ENCODE measurements at places on chromosomes 12 and 14.

GRCh38 chr12:108884116-108885012, 4.5 kb downstream of the DAO start:
- no peak for DNase-seq

DNA sequence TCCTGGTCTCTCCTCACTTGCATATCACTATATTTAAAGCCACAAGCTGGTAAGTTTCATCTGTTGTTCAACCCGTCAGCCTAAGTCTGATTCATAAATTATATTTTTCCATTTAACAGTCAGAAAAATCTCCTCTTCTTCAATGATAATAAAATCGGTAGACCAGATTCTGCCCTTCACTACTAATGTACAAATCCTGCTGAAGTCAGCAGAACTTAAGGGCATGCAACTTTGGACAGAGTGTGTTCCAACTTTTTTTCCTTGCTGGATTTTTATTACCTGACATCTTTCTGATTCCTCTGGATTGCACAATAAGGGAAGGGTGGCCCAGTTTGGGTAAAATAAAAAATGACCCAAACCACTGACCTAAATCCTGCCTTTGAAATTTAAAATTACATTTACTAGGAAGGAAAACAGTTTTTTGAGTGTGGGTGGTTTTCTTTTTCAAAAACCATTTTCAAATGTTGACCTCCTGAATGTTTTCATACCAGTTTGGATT, 125.4 kb upstream of the DIO2 start:
- no peak for DNase-seq

- no peak for DNase-seq
Observed at GRCh38 chr14:31457665-31458659, 656 bp upstream of the DTD2 start.

GRCh38 chr12:53484686-53485575, 14.3 kb downstream of the MAP3K12 start:
- DNase-seq = no peak

DNA sequence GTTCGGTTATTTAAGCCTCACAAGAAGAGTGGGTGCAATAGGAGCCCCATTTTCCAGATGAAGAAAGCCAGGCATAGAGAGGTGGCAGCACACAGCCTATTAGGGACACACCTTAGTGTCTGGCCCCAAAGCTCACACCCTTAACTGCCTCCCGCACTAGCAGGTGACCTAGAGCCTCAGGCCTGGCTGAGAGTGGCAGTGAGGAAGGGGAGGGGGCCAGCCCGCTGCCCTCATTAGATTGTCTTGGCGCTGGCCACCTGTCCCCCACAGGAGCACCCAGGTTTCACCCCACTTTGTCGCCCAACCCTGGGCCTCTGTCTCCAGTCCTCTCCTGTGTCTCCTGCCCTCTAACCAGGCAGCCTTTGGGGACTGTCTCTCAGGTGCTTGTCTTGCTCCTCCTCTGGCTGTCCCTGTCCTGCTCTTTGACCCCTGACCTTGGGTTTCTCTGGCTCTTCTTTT, 18.5 kb upstream of the PGF start:
- no peak for DNase-seq

GRCh38 chr12:16796168-16796567, 190.2 kb upstream of the LMO3 start:
- DNase-seq = no peak

GRCh38 chr12:76586764-76587395, 27.3 kb upstream of the OSBPL8 start:
- DNase-seq = no peak

DNA sequence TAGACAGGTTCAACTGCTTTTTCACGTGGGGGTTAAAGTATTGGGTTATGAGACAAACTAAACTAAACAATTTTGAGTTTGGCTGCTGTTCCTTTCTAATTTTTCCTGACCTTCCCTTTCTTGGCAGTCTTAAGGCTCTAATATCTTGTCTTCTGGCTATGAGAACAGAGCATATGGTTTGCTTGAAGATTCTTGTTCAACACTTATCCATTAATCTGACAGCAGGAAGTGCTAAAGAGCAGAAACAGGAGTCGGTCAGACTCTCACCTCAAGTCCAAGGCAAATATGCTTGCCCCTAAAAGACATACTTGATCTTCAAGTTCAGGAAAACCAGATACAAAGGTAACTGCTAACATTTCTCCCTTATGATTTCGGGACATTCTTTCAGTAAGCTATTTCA, 52.6 kb upstream of the KCNJ8 start:
- DNase-seq = no peak

DNA sequence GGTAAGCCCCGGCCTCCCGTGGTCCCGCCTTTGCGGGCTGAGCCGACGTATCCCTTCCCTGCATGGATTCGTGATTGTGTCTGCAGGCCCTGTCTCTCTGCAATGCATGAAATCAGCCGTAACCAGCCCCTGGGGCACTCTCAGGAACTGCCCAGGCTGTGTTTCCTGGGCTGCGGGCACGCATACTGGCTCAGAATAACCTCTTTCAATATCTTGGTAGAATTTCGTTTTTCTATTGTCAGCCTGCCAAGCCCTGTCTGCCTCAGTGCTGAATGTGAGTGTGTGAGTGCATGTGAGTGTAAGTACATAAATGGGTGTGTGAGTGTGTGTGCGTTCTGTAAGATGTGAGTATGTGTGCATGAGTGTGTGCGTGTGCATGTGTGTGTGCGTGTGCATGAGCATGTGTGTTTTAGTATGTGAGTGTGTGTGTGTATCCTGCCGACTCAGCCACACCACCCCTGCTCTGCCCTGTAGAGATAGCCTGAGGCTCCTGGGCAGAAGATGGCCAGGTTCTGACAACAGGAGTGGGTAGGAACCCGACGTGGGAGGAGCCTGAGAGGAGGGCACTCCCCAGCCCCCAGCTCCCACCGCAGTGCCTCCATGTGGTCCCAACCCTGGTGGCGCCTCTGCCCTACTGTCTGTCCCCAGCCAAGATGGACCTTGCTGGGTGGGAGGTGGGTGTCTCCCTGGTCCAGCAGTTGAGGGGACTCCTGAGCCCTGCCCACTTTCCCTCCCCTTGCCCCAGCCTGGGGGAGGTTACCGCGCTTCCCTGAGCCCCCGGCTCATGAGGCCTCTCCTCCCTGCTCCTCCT, 268.8 kb downstream of the ADGRD1 start:
- DNase-seq = no peak

DNA sequence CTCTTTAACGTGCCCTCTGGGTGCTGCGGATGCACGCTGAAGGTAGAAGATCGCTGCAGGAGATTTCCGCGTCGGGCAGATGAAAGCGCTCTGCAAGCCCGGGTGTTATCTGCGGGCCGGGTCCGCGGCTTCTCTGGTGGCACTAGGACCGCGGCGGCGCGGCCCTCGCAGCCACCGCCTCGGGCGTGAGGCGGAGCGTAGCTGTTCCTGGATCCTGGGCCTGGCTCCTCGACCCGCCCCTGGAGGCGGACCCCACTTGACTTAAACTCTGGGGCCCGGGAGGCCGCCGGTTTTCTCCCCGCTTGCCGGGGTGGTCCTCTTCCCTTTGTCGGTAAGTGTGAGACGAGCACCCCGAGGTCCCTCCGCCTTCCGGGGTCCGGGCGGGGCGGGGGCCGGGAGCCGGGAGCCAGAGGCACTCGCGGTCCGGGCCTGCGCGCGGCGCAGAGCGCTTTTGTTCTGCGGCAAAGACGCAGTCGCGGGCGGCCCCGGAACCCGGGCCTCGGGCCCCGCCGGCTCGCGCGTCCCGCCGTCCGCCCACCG, at the start of gene RESF1:
Gene RESF1, plus strand, starts transcription at position 255 of the 540 bp plus-strand sequence. CDS start 21,541 bp downstream, outside the sequence.
- peak; percentile 64 for DNase-seq

DNA sequence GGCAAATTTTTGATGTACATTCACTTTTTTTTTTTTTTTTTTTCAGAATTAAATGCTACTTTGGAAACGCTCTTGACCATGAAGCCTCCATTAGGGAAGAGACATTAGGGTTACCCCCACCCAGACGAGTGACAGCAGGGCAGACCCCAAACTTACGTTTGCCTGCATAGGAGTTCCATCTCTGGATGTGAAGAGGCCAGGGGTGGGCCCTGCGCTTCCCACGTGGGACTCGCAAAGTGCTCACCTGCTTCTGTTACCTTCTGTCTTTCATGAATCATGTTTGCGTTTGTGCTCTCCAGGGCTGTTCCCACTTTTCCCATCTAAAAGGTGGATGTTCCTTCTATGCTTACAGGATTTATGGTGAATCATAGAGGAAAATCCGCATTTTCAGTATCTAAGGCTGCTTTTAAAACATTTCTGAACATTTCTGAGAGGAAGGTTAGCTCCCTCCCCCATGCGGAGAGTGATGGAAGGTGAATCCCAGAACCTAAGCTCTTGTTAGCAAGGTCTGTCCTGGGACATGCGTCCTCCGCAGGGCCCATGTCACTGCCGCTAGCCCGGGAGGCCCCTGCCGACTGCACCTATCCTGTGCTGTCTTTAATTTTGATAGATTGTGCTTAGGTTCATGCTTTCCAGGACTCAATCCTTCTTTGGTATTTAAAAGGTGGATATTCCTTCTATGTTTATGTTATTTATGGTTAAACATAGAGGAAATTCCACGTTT, 135.7 kb upstream of the RTL1 start:
- no peak for DNase-seq

GRCh38 chr14:63632932-63633514, 8.6 kb downstream of the WDR89 start:
- no peak for DNase-seq

GRCh38 chr12:116277467-116278278, at the start of gene MED13L:
TSS of gene MED13L (minus strand) at chr12:116277693. CDS start at chr12:116277131, 562 bp downstream.
- no peak for DNase-seq

DNA sequence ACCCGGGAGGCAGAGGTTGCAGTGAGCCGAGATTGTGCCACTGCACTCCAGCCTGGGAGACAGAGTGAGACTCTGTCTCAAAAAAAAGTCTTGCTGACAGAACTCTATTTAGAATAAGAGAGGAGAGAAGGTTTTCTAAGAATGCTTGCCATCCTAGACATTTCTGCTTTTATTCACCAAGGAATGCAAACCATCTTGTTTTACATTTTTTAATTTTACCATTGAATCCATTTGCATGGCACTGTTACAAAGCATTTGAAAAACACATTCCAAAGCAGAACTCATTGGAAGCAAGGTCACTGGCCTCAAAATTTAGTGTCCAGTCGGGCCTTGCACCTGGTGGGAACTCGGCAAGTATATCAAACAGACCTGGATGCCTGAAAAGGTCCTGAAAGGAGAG, 44.2 kb upstream of the RASSF3 start:
- DNase-seq = no peak

- DNase-seq = no peak
Observed at GRCh38 chr14:101937926-101938767, 26.2 kb upstream of the DYNC1H1 start.

GRCh38 chr12:108799401-108800243, 57.8 kb downstream of the SSH1 start:
- DNase-seq = no peak

GRCh38 chr12:4281173-4281654, 7.7 kb downstream of the CCND2 start:
- DNase-seq = no peak

GRCh38 chr14:24284501-24285035, 13.2 kb upstream of the RABGGTA start:
- no peak for DNase-seq

GRCh38 chr14:52111583-52111982, 42.7 kb upstream of the NID2 start:
- DNase-seq = no peak

- no peak for DNase-seq
Observed at GRCh38 chr12:121579190-121579791, 1.5 kb downstream of the KDM2B start.

DNA sequence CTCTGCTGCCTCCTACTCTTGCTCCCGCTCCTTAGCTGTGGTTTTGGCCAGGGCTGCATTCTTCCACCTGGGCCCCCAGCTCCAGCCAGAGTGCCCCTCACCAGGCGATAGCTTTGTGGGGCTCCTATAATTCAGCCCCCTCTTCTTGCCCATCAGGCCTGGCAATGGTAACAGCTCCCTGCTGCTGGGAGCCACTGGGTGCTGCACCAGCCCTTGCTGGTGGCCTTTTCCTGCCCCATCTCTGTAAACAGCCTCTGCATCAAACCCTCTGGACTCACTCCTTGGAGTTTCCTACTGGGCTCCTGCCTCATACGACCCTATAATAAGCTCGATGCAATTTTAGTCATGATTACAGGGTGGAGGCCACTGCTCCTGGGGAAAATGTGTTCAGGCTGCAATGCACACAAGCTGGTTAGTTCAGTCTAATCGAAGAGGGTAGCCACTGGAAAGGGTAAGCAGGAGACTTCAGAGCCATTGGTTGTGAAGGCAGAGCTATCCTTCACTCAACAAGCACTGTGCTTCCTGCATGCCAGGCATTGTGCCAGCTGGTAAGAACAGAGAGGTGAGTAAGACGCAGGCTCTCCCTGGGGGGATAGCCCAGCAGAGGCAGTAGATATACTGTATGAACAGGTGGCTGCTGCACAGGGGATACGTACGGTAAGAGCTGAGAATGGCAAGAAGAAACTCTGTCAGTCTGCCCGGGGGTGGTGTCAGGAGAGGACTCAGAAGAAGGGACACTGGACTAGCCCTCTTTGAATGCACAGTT, 24.7 kb downstream of the CLMN start:
- peak; percentile 87 for DNase-seq

DNA sequence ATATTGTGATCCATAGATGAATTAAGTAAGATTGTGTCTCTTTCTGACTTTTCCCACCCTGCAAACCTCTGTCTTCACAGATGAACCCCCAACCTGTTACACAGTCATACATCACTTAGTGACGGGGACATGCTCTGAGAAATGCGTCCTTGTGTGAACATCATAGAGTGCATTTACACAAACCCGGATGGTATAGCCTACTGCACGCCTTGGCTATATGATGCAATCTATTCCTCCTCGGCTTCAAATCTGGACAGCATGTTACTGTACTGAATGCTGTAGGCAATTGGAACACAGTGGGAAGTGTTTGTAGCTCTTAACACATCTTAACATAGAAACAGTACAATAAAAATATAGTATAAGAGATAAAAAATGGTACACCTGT, 7.4 kb upstream of the TESPA1 start:
- no peak for DNase-seq

- no peak for DNase-seq
Observed at GRCh38 chr14:59252772-59253500, 64.5 kb downstream of the DAAM1 start.

GRCh38 chr12:114916541-114916940, 232.6 kb upstream of the TBX3 start:
- DNase-seq = no peak

DNA sequence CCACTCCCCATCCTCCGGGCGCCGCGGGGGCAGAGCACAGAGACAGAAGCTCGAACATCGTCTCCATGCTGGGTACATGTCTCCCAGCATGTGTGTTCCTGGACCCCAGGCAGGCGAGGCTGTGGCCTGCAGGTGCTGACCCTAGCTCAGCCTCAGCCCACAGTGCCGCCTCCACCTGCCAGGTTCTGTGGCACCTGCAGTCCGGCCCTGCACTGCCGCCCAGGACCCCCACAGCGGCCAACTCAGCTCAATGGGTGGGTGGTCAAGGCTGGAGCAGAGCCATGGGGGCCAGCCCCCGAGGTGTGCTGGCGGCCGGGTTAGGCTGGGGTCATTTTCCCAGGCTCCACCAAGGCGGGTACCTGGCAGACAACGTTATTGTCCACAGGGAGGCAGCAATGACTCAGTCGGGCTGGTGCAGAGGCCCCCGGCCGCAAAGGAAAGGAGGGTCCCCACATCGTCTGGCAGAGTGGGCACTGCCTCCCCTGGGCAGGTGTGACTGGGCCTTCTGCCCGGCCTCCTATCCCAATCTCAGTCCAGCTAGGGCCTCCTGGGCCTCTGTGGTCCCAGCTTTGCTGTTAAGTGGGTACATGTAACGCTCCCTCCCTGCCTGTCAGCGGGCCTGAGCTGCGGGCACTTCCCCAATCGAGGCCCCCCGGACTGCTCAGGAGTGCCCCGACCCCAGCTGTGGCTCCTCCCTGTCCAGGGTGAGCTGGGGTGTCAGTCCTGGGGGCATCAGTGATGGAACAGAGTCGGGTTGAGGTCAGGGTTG, 20.2 kb upstream of the NUDT14 start:
- no peak for DNase-seq

GRCh38 chr12:114238808-114239207, 167.1 kb downstream of the TBX5 start:
- no peak for DNase-seq
